ENCODE measurements at places on chromosomes 2 and 18.

DNA sequence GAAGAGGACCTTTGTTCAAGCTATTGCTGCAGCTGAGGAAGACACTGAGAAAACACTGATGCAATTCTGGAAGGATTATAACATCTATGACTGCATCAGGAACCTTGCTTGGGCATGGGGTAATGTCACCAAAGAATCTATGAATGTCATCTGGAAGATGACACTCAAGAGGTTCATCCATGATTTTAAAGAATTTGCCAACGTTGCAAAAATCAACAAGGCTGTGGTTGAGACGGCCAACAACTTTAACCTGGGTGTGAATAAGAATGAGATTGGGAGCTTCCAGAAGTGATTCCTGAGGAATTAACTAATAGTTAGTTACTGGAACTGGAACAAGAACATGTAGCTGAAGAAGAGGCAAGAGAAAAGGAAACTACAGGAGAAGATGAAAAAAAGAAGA, 126.4 kb upstream of the SP5 start:
- DNase-seq: no peak

DNA sequence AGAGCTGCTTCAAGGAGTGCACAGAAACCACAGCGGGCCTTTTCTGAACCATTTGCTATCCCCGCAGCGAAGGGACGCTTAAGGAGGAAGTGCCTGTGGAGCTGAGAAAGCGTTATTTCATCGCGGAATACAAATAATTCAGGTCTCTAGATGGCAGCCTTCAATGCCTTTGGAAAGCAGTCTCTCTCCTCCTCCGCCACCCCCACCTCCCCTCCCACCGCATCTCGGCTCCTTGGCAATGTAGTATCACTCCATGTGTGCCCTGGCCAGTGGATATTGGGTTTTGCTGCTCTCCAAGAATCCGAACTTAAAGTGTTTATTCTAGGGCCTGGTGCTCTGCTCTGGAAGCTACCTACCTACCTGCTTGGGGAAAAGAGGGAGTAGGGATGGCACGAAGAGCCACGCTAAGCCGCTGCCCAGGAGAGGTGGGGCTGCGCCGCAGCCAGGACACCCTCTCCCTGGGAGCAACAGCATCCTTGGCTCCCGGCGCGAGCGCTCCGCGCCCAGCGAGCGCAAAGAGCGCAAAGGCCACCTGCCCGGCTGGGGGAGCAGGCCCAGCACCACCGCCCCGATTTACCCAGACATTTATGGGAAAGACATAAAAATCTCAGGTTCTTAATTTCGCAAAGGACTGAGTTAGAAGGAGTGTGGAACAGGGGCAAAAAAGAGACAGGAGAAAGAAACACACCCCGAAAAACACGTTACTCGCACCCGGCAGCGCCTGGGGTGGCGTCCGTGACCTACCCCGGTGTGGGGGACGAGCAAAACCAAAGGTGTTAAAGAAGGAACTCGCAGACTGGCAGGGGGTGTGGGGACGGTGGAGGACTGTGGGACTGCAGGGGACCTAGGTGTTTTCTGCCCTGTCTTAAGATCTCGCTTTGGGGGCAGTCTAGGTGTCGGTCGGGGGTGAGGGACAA, 1.0 kb downstream of the SPHKAP start:
- DNase-seq: no peak

DNA sequence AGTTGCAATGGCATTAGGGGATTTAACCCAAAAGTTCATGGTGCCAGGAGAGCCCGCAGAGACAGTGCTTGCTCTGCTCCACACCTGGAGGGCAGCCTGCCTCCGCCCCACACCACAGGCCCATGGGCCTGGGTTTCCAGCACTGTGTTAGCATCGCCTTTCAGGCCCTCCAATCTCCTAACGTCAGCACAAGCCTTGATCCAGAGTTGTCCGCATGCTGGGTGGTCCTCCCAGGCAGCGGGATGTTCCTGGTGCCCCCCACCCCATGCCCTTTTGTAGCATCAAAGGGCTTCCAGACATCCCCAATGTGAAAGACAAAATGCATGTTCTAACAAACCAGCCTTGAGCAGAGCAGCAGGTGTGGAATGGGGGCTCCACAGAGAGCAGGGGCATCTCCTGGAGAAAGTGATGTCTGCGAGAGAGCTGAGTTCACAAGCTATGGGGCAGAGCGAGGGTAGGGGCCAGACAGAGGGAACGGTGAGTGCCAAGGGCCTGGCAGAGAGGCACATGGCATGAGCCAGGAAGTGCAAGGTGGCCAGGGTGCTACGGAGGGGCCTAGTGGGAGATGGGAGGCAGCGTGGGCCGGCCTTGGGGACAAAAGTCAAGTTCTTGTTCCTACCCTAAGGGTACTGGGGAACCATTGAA, 119.2 kb downstream of the CYP26B1 start:
- DNase-seq: no peak

DNA sequence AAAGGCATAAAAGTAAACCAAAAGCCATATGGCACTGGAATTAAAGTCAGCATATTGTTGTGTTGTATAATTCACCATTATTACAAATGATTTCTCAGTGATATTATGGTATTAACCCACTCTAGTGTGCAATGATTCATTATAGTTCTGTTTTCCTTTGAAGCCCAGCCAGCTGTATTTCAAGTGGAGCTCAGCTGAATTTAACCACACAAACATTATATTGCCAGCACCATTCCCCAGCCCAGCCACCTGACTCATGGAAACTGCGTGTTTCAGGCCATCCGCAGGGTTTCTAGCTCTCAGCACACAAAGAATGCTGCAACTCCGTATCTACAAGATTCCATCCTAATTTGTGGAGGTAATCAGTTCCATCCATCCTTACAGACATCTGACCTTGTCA, 166.8 kb upstream of the CHAC2 start:
- no peak for DNase-seq

DNA sequence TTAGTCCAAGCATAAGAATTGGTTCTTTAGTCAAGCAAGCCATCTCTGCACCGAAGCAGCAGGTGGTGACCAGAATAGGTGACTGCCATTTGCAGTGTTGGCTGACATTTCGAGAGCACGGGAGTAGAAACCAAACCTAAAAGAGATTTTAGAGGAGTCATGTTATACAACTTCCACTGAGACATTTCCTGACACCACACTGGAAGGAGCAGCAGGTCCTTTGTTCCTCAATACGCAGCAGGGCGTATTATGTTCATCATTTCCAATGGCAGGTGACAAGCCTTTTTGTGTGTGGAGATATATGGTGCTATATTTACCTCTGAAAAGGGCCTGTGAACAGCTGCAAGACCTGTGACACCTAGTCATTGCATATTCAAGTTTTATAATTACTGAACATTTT, 418.8 kb upstream of the NETO1 start:
- DNase-seq: no peak

DNA sequence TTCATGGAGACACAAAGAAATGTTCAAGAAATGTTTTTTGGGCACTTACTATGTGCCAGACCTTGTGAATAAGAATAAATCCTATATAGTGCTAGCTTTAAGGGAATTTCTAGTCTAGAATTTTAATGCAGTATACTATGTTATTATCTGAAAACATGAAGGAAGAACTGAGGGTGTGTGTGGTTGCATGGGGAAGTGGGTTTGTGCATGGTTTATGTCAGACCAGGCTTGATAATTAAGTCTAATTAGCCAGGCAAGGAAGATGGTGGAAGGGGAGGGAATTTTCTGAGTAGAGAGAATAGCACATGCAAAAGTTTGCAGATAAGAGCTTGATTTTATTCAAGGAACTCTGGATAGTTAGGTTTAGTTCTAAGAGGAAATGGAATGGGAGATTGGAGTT, 6.5 kb downstream of the RBBP8 start:
- DNase-seq: no peak

- DNase-seq: no peak
These were observed 193.8 kb downstream of the SEPTIN10 start for GRCh38 chr2:109419960-109420370.

- DNase-seq: no peak
These were observed 44.3 kb upstream of the TGIF1 start for GRCh38 chr18:3405713-3406112.

GRCh38 chr2:159968279-159968900, 94.0 kb downstream of the PLA2R1 start:
- DNase-seq: no peak

DNA sequence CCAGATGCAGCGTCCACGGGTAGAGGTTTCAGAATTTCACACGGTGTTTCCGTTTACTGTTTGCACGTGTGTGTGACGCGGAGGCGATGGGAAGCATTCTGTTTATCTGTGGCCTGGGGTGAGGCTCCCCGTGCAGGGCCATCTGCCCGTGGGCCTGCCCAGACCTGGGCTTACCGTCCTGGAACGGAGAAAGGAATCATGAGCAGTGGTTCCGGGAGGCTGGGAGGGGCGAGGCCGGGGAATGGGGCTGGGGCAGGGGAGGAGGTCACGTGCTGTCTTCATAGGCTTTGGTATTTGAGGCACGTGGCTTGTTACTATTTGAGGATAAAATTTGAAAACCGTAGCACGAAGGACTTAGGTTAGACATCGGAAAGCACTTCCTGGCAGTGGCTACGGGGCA, 77.9 kb downstream of the RTP5 start:
- DNase-seq: no peak

GRCh38 chr2:18356676-18357075, 203.8 kb downstream of the RDH14 start:
- no peak for DNase-seq

DNA sequence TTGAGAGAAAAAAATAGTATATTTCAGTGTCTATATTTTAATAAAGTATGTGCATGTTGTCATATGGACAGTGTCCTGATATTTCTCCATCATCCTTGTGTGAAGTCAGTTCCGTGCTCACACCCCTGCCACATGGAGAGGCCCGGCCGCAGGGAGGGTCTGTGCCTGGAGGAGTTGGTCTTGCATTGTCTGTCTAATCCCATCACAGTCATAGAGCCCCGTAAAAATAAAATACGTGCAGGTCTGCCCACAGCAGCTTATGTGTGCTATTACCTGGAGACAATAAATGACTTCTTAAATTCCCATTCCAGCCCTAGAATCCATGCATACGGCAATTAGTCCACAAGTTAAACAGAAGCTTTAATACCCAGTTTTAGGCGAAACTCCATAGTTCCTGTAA, 20.1 kb downstream of the MAPRE2 start:
- no peak for DNase-seq

GRCh38 chr2:118437501-118437900, 349.2 kb downstream of the INSIG2 start:
- DNase-seq: no peak

- no peak for DNase-seq
These were observed 283.7 kb upstream of the VWC2L start for GRCh38 chr2:214127170-214127569.

DNA sequence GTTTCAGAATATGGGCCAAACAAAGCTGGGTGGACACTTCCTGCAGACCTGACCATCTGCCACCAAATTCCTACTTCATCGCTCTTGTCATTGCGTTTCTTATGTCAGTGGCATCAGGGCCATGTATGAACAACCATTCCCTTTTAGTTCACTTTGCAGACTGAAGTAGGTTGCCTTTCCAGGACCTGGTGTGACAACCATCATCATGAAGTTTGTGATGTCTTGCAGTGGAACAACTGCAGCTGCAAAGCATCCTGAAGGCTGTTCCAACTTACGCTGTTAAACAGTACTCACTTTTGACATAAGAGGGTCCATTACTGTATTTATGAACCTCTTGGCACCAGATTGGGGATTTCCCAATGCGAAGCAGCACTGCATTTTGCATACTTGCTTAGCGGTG, 511.6 kb downstream of the ARHGAP15 start:
- DNase-seq: no peak

DNA sequence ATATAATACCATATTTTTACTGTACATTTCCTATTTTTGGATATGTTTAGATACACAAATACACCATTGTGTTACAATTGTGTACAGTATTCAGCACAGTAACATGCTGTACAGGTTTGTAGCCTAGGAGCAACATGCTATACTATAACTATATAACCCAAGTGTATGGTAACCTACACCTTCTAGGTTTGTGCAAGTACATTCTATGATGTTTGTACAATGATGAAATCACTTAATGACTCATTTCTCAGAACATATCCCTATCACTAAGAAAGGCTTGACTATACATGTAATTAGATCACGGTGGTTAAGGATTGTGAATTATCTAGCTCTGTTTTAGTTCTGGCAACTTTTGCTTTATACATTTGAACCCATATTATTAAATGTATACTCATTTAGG, 31.3 kb downstream of the NPHP1 start:
- DNase-seq: no peak

- no peak for DNase-seq
These were observed 131.3 kb downstream of the MAP4K4 start for GRCh38 chr2:101828673-101829334.

GRCh38 chr2:66679442-66679841, 244.5 kb downstream of the MEIS1 start:
- no peak for DNase-seq

DNA sequence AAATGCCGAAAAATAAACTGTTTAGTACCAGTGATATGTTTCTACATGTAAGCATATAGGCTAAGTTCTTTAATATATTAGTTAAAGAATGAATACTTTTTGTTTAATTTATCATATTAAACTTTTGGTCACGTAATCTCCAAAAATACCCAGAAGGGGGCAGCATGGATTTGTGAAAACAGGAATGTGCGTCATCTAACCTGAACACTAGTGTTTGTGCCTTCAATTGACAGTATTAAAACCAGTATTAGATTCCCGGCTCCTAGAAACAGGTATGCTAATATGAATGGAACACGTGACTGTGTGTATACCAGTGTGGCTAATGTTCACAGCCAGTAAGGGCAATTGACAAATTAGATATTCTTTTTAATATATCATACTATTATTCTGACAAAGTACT, 51.8 kb downstream of the WDR7 start:
- DNase-seq: no peak

DNA sequence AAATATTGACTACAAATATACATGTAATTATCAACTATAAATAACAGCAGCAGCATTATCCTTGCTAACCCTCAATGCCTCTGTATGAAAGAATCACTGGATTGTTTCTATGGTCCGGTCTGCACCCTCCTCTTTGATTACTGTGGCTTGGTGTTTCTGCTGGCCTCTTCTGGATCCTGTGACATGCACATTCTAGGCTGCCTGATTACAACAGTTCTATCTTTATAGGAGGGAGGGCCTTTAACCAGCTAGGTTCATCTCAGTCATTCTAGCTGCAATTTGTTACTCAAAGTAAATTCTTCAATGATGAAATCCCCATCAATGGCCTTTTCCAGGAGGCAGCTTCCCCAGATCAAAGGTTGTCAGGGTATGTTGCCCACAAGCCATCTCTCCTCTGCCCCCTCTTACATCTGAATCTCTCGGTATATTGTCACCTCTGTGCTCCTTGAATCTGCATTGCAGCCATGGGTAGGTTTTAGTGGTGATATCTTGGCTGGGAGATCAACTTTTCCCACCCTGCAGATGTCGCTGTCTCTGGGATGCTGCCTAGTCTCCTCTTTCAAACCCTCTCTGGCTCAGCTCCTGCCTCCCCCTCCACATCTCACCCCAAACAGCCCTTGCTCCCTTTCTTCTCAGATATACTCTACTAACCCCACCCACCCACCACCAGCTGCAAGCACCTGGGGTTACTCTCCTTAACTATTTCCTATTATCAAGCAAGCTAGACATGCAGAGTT, 106.2 kb upstream of the BZW1 start:
- no peak for DNase-seq

- DNase-seq: no peak
These were observed 121.7 kb downstream of the MMADHC start for GRCh38 chr2:149465873-149466272.
